ENCODE measurements at places on chromosomes 5 and 9. TPM values are rescaled to one million over a fixed set of nuclear protein-coding genes. Genes with fewer than 3 reads are reported as not detected.

Gene CCNJL
- total RNA-seq, result 3.2 TPM

Gene TTLL11
- total RNA-seq, result 6.7 TPM

Gene FGF1
- 2.4 TPM for total RNA-seq

Gene SLC6A7
- not detected for total RNA-seq
